Activated B cell treated with CpG ODN at 0.5 μM for 24 hours (primary cell): ENCODE measurements at places on chromosomes 4 and X.
A peak's percentile ranks its signal among the peaks of the same experiment; 100 is the strongest.

- no peak for DNase-seq
- H3K27me3 ChIP-seq, result peaks cover 9% of the 10 kb centered on the region
- peaks cover 59% of the 10 kb centered on the region for H3K4me1 ChIP-seq
- H3K36me3 ChIP-seq, result no peaks in the 10 kb centered on the region
- peak overlapping the region; percentile 17 for H3K4me3 ChIP-seq
Measured at GRCh38 chr4:140099983-140100382, 54.0 kb downstream of the MAML3 start.

DNA sequence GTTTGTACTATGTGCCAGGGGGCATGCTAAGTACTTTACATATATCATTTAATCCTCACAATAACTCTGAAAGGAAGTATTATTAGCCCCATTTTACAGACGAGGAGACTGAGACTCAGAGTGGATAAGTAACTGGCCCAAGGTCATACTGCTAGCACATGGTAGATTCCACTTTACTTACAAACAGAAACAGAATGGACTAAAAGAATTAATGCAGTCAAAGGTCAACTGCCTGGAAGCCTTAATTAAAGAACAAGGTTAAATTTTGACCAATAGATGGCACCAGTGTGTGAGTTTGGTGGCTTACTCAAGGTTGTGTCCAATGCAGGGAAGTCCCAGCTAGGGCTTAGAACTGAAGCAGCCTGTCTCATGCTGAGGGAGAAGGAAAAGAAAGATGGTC is 4.7 kb downstream of the RIPPLY1 start:
- H3K4me1 ChIP-seq, result no peaks in the 10 kb centered on the region
- no peaks in the 10 kb centered on the region for H3K36me3 ChIP-seq
- H3K27ac ChIP-seq, result no peak overlapping the region
- no peaks in the 10 kb centered on the region for H3K27me3 ChIP-seq

- peak overlapping the region; percentile 51 for H3K27ac ChIP-seq
- DNase-seq, result no peak
- H3K4me3 ChIP-seq, result no peak overlapping the region
- H3K4me1 ChIP-seq, result peaks cover 11% of the 10 kb centered on the region
- no peaks in the 10 kb centered on the region for H3K36me3 ChIP-seq
Measured at GRCh38 chr4:111991797-111992196, 153.5 kb upstream of the FAM241A start.

DNA sequence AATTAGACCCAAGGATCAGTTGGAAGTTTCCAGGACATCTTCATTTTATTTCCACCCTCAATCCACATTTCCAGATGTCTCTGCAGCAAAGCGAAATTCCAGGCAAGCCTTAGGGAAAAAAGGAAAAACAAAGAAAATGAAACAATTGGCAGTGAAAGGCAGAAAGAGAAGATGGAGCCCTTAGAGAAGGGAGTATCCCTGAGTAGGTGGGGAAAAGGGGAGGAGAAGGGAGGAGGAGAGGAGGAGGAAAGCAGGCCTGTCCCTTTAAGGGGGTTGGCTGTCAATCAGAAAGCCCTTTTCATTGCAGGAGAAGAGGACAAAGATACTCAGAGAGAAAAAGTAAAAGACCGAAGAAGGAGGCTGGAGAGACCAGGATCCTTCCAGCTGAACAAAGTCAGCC is at the start of gene PLP1:
TSS of gene PLP1 (plus strand) at position 295 of the 400 bp plus-strand sequence. CDS start 156 bp downstream, outside the sequence.
- peaks cover 7% of the 10 kb centered on the region for H3K27me3 ChIP-seq
- no peak within 1 kb of the TSS for H3K4me3 ChIP-seq
- H3K36me3 ChIP-seq, result no peaks in the 10 kb centered on the region
- no peak within 1 kb of the TSS for H3K27ac ChIP-seq

DNA sequence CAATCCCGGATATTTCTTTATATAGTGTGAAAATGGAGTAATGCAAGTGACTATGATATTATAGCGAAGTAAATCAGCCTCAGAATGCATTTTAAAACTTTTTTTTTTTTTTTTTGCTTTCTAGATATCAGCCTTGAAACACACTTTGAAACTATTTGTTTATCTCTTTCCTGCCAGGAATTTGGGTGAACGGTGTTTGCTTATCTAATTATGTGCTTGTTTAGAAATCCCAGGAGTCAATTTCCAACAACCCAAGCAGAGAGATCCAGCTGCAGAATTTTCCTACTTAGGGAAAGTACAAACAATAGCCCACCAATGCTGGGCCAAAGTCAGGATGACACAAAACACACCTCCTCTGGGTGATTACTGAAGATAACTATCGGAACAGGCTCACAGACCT is 958.8 kb downstream of the PCDH18 start:
- no peak overlapping the region for H3K4me3 ChIP-seq
- H3K27me3 ChIP-seq, result no peaks in the 10 kb centered on the region
- no peak overlapping the region for H3K27ac ChIP-seq
- no peaks in the 10 kb centered on the region for H3K36me3 ChIP-seq
- DNase-seq, result no peak

GRCh38 chr4:53009824-53010223 is 147.7 kb downstream of the RASL11B start:
- DNase-seq, result no peak
- peaks cover 6% of the 10 kb centered on the region for H3K36me3 ChIP-seq
- H3K4me1 ChIP-seq, result peaks cover 19% of the 10 kb centered on the region
- no peaks in the 10 kb centered on the region for H3K27me3 ChIP-seq
- H3K4me3 ChIP-seq, result no peak overlapping the region
- H3K27ac ChIP-seq, result no peak overlapping the region

DNA sequence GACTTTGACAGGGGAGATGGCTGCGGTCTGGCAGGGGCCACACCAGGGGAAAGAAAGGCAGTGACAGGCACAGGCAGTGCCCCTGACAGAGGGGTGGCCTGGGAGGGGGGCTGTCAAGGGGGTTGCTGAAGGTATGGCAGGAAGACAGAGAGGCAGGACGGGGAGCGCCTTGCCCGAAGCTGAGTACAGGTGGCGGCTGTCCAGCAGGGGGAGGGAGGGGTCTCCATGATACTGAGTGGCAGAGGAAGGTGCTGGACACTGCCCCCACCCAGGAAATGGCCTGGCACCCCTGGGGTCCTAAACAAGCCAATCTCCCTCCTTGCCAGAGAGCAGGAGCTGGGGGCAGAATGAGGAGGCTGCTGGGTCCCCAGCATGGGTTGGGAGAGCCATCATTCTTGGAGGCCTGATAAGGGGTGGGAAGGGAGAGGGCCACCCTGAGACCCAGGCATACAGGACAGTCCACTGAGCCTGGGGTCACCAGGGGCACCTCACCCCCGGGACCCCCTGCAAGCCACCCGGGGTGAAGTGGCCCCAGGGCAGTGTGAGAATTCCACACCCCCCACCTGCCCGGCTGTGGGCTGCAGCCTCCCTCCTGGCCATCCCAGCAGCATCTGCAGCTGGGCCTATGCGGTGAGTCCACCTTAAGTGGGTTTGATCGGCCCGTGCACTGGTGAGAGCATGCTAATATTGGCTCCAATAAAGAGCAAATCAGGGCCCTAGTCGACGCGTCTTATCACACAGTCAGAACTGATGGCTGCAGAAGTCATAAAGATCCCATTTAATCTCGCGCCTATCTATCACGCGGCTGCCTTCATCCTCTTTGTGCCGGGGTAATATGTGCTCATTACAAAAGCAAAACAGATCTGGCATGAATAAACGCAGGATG is 108.5 kb downstream of the FAM53A start:
- no peaks in the 10 kb centered on the region for H3K27me3 ChIP-seq
- H3K4me1 ChIP-seq, result peaks cover 1% of the 10 kb centered on the region
- no peak for DNase-seq
- no peak overlapping the region for H3K4me3 ChIP-seq
- no peaks in the 10 kb centered on the region for H3K36me3 ChIP-seq
